ENCODE measurements at places on chromosomes 7 and 10.

DNA sequence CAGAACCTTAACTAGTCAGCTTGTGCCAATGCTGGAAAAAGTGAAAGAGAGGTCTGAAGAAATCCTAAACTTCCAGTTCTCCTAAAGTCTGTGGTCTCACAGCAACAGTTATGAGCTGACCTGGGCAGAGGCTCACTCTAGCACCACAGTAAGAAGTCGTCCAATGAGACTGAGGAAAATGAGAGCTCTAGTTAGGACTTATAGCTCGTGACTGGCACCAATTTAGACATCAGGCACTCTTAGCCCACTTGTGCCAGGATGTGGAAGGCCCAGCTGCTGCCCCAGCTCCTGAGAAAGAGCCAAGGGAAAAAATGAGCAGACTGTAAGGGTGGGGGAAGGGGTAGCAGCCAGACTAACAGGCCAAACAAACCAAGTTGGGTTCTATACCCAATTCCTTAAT, 7.6 kb downstream of the MMS19 start:
- DNase-seq, result no peak

DNA sequence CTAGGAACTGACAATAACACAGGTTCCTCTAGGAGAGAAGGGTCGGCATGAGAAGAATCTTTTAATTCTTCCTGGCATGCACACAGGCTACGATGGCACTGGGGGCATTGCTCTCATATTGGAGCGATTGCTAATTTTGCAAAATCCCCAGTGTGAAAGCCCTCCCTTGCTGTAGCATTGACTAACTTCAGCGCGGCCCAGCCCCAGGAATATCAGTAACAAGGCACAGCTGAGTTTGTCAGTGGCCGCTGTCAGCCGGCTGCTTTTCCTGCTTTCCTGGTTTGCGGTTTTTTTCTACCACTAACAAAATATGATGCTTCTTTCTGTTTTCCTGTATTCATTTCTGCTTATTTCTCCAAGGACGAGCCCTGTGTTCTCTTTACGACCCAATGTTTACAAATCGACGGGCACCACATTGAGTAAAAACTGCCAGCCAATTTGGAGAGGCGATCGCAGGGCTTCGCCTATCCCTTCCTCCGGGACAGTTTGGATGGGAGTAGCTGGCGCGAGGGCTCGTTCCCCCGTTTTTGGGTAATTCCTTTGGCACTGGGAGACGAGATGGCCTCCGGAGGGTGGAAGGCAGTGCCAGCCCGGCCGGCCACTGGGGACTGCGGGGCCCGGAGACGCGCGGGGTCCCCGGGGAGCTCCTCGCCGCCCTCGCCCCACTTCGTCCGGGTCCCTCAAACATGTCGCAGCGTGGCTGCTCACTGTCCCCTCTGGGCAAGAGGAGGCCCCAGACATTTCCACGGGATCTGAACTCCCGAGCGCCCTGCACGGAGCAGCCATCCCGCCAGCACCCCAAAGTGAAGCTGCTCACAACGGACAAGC, 967 bp downstream of the ADARB2 start:
- DNase-seq, result no peak

DNA sequence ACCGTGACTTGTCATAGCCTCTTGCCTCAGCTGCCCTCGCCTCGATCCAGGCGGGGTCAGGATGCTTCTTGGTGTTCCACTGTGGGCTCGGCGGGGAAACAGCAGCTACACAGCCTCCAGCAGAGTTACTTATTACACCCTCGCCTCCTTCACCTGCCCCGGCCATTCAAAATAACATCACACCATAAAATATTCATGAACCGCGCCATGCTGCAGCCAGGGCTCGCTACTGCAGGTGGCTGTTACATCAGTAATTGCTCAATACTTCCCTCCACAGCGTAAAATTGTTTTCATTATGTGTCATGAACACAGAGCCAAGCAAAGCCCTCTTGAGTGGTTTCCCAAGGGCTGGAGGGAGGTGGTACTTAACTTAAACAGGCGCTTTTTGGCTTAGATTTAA, 241.5 kb upstream of the SP8 start:
- DNase-seq, result peak; percentile 19

DNA sequence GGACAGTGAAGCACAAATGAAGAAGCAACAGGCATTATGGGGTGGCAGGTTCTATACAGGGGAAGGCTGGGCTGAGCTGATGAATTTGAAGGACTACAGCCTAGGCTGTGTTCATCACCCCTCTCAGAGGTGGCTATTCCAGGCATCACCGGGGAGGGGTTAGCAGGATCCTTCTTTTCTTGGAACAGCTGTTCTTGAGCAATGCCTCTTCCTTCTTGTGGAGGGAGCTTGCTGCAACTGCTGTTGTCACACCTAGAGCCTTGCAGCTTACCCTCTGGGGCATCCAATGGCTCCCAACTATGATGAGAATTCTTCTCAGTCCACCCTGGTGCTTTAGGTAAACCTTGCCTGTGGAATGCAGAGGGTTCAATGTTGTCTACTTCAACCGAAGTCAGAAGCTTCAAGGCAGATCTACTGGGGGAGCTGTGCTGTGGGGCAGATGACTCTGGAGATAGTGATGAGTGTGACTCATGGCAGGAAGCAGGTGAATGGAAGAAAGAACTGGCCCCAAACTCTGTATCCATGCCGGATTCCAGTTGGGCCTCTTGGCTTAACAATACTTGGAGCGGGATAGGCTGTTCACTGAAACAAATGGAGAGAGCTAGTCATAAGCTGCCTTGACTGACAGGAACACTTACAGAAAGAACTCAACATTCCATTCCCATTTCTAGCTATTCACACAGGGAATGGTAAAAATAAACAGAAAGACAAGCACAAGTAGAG, 21.5 kb upstream of the PPP3CB start:
- DNase-seq, result no peak

- DNase-seq, result no peak
Measured at GRCh38 chr10:105189463-105189800, 548.3 kb downstream of the SORCS3 start.
